Mesothelial cell of epicardium (in vitro differentiated cells): ENCODE measurements at places on chromosomes 1 and 21.

GRCh38 chr1:1089731-1090423, 15.8 kb upstream of the RNF223 start:
- DNase-seq: peak; percentile 30
- peaks cover 7% of the 10 kb centered on the region for H3K36me3 ChIP-seq
- H3K27me3 ChIP-seq: no peaks in the 10 kb centered on the region
- no peaks in the 10 kb centered on the region for H3K4me1 ChIP-seq

GRCh38 chr1:20322825-20323612, 32.3 kb downstream of the VWA5B1 start:
- no peak for DNase-seq
- H3K27ac ChIP-seq: no peak overlapping the region
- H3K36me3 ChIP-seq: no peaks in the 10 kb centered on the region

DNA sequence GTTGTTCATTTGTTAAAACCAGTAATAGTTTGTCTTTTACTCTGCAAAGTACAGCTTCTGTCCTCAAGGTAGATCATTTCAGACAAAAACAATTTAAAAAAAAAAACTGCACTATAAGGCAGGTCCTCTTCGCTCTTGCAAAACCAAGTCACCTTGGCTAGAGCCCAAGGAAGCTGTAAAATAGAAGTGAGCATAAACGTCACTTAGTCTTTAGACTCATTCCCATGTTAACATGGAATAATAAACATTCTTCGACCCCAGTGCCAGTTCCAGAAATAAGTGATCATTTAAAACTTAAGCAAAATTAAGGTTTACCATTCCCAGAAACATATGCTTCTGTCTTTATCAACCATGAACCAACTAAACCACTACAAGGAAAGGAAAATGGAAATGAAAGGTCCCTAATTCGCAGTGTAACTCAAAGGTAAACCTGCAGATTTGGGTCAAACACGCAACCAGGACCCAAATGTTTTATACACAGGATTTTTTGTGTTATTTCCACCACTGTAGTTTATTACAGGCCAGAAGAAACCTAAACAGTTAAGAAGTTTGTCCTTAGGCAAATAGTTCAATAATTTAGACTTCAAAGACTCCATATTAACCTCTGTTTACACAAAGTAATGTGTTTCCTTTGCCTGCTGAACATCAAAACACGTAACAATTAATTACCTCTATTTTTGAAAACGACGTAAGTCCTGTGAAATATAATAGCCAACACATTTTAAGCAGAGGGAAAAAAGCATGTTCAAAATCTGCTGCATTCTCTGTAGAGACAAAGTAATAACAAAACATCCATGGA, 54.6 kb downstream of the TGFBR3 start:
- H3K4me3 ChIP-seq: no peak overlapping the region
- peaks cover 3% of the 10 kb centered on the region for H3K27me3 ChIP-seq
- DNase-seq: no peak
- no peak overlapping the region for H3K27ac ChIP-seq
- H3K4me1 ChIP-seq: peaks cover 28% of the 10 kb centered on the region
- peaks cover 2% of the 10 kb centered on the region for H3K36me3 ChIP-seq

DNA sequence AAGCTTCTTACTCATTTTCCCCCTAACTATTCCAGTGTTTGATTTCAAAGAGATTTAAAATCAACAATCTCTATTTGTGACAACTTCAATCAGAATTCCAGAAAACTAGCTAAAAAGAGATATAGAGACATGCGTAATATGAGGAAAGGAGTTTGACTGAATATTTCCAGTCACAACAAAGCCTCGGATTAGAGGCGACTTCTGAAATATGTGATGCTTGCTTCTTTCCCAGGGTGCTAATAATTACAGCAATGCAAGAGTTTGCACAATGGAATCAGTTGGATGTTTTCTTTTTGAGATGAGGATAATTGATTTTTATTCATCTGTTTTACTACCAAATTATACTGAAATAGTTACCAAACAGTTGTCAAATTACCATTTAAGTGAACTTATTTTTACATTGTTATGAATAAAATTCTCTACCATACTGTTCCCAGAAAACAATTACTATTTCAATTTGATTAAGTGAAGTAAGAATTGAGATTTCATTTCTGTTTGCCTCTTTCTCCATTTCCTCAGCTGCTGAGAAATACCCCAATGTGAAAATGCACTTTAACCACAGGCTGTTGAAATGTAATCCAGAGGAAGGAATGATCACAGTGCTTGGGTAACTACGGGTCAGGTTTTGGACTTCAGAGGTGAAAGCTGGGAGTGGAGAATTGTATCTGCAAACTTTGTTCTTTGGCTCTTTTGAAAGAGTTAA, 28.1 kb downstream of the KMO start:
- H3K27ac ChIP-seq: no peak overlapping the region
- no peak overlapping the region for H3K4me3 ChIP-seq
- H3K4me1 ChIP-seq: peaks cover 3% of the 10 kb centered on the region
- DNase-seq: no peak
- no peaks in the 10 kb centered on the region for H3K36me3 ChIP-seq

DNA sequence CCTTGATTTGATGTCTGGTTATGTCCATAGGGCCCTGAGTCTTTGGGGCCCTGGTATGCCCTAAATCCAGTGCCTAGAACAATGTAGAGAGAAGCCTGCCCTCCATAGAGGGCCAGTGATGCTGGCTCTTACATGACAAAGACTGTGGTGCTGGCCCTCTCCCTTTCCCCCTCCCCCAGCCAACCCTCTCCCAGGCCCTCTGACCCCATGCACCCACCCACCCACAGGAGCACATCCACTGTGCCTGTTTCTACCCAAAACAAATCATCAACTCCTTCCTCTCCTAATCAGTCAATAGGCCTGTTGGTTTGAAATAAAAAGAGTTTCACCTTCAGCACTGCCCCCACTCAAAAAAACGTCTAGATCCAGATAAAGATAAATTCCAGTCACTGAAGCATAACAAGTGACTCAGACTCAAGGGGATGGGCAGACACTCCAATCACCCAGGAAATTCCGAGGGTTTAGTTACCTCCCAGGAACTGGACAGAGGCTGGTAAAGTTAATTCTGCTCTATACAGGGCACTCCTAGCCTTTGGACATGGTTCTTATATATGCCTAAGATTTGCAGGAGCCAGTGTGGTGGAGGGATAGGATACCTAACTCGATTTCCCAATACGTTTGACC, 144.8 kb upstream of the VANGL1 start:
- no peak overlapping the region for H3K4me3 ChIP-seq
- DNase-seq: no peak
- no peaks in the 10 kb centered on the region for H3K36me3 ChIP-seq
- H3K4me1 ChIP-seq: peaks cover 6% of the 10 kb centered on the region
- H3K27me3 ChIP-seq: peaks cover 14% of the 10 kb centered on the region

DNA sequence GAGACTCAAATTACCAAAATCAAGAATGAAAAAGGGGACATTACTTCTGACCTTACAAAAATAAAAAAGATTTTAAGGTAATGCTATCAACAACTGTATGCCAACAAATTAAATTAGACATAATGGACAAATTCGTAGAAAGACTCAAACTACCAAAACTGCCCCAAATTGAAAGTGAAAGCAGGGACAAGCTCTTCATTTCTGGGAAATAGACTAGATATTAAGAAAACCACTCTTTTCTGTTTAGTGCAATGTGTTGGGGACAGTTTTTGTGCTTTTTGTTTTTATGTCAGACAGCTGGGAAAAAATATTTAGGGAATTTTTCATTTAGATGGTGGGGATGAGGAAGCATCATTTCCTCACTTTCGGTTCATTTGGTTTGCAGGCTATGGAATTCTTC, 4.9 kb upstream of the GBP1 start:
- no peaks in the 10 kb centered on the region for H3K27me3 ChIP-seq
- no peaks in the 10 kb centered on the region for H3K36me3 ChIP-seq
- no peak overlapping the region for H3K4me3 ChIP-seq
- DNase-seq: no peak
- H3K27ac ChIP-seq: no peak overlapping the region

- peaks cover 17% of the 10 kb centered on the region for H3K27me3 ChIP-seq
- DNase-seq: no peak
- no peak overlapping the region for H3K27ac ChIP-seq
- H3K36me3 ChIP-seq: no peaks in the 10 kb centered on the region
- H3K4me3 ChIP-seq: no peak overlapping the region
- no peaks in the 10 kb centered on the region for H3K4me1 ChIP-seq
Observed at GRCh38 chr1:9621032-9621431, 30.5 kb upstream of the PIK3CD start.

DNA sequence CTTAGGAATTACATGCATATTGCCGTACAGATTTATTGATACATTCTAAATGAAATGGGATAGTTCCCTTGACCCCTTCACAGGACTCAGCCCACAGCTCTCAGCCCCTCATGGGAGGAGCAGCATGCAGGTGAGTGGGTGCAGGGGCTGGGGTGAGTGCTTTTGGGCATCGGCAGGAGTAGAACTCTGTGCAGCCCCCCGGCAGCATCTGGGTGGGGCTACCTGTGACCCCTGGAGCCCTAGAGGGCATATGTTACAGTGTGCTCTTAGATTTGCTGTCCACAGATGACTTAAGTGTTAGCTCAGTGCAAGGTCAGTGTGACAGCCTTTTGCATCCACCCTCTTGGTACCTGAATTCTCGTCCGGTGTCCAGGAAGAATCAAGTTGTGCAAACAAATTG, 120.3 kb downstream of the GALNT2 start:
- DNase-seq: no peak
- H3K27ac ChIP-seq: no peak overlapping the region
- no peaks in the 10 kb centered on the region for H3K27me3 ChIP-seq
- H3K4me3 ChIP-seq: no peak overlapping the region
- peaks cover 7% of the 10 kb centered on the region for H3K36me3 ChIP-seq

- no peak overlapping the region for H3K4me3 ChIP-seq
- peaks cover 24% of the 10 kb centered on the region for H3K27me3 ChIP-seq
- H3K4me1 ChIP-seq: no peaks in the 10 kb centered on the region
- no peak overlapping the region for H3K27ac ChIP-seq
Observed at GRCh38 chr1:226541631-226542622, 6.6 kb upstream of the STUM start.

GRCh38 chr1:17080880-17081279, 27.0 kb upstream of the SDHB start:
- DNase-seq: no peak
- H3K27ac ChIP-seq: no peak overlapping the region
- no peak overlapping the region for H3K4me3 ChIP-seq
- no peaks in the 10 kb centered on the region for H3K4me1 ChIP-seq
- H3K36me3 ChIP-seq: no peaks in the 10 kb centered on the region
- H3K27me3 ChIP-seq: no peaks in the 10 kb centered on the region

GRCh38 chr1:221573756-221574155, 168.1 kb downstream of the DUSP10 start:
- H3K4me3 ChIP-seq: no peak overlapping the region
- no peaks in the 10 kb centered on the region for H3K27me3 ChIP-seq
- H3K36me3 ChIP-seq: no peaks in the 10 kb centered on the region
- peaks cover 20% of the 10 kb centered on the region for H3K4me1 ChIP-seq
- no peak for DNase-seq

DNA sequence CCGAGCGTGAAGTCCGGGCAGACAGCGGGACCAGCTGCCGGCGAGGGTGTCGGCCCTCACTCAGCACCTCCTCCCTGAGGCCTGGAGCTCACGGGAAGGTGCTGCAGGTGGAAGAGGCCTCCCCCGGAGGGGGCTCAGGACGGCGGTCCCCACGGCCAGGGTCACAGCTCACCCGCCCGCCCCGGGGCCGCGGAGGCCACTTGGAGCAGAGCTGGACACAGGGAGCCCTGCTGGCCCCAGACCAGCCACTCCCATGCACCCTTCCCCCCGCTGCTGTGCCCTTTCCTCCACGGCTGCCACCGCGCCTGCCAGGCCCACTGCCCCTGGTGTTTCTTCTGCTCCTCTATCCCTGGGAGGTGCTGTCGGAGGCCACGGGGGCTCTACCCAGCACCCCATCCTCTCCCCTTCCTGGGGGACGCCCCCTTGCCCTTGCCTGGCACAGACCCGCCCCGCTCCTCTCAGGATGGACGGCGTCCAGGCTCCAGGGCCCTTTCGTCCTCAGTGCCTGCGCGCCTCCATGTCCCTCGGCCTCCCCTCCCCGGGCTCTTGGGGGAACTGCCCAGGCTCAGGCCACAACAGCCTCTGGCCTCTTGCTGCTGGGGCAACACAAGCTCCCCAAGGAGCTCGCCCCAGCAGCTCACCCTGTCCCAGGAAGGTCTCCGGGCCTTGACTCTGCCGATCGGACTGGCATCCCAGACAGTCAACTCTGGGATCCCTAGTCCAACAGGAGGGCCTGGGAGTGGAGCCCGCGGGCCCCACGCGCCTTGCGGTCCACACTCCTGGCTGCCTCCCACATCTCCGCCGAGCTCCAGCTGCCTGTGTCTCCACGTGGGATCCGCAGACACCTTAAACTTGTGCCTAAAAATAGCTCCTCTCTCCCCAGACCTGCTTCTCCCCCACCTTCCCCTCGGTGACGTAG, 4.1 kb downstream of the TMEM240 start:
- DNase-seq: no peak
- no peak overlapping the region for H3K4me3 ChIP-seq
- H3K4me1 ChIP-seq: no peaks in the 10 kb centered on the region
- H3K36me3 ChIP-seq: peaks cover 8% of the 10 kb centered on the region
- H3K27me3 ChIP-seq: no peaks in the 10 kb centered on the region

- peaks cover 13% of the 10 kb centered on the region for H3K27me3 ChIP-seq
- H3K4me3 ChIP-seq: no peak overlapping the region
- DNase-seq: no peak
- no peak overlapping the region for H3K27ac ChIP-seq
Observed at GRCh38 chr1:12708396-12709090, 7.4 kb upstream of the AADACL3 start.

GRCh38 chr1:55217226-55217986, 2.2 kb upstream of the USP24 start:
- H3K4me1 ChIP-seq: peaks cover 32% of the 10 kb centered on the region
- H3K27ac ChIP-seq: no peak overlapping the region
- H3K36me3 ChIP-seq: no peaks in the 10 kb centered on the region
- no peak for DNase-seq
- peaks cover 2% of the 10 kb centered on the region for H3K27me3 ChIP-seq

DNA sequence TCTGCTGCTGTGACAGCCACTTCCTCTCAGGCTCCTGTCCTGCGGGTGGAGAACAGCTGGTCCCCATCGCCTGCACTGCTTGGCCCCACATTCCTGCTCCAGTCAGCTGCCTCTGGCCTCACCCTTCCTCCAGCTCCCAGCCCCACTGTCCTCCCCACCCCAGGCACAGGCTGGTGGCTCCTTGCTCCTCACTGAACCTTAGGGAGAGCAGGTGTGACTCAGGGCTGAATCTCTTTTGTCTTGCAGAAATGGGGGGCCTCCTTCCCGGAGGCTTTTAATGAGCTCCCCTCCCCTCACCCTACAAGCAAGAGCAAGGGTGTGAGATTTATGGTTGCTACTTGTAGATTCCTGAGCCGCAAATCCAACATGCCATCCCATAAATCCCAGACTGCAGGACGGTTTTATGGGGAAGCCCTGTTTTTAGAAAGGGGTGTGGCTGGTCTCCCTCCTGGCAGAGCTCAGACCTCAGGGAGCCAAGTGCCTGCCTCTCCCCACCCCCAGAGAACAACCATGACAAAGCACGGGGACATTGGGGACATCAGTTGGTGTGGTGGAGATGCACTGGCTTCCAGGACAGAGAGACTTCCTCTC, 15.2 kb downstream of the CDK18 start:
- H3K27me3 ChIP-seq: no peaks in the 10 kb centered on the region
- H3K27ac ChIP-seq: no peak overlapping the region
- no peaks in the 10 kb centered on the region for H3K36me3 ChIP-seq
- peaks cover 13% of the 10 kb centered on the region for H3K4me1 ChIP-seq
